Mammary epithelial cell (primary cell): ENCODE measurements at places on chromosomes 13 and 19. TPM values are rescaled to one million over a fixed set of nuclear protein-coding genes. Genes with fewer than 3 reads are reported as not detected.

The CEBPG gene
- 39.5 TPM for total RNA-seq

The OR7D2 gene
- not detected for total RNA-seq

The WTIP gene
- 5.2 and 7.1 TPM in 2 replicates for total RNA-seq

The EXOSC5 gene
- total RNA-seq: 16.5 TPM

The SNRPA gene
- total RNA-seq: 99.3 and 104 TPM in 2 replicates
